ENCODE measurements at places on chromosomes 7 and 10.

DNA sequence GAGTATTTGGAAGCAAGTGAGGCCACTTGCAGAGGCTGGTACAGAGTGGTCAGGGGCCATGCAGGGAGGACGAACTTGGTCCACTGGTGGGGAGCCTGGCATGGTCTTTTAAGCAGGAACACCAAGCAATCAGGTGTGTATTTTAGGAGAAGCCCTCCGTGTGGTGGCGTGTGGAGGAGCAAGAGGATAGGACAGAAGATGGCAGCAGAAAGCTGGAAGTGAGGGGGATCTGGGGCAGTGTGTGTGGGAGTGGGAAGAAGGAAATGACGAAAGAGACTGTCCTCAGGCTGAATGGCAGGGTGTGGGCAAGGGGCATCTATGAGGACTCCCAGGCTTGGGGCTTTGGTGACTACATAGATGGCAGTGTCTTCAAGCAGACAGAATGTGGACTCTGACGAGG is 51.2 kb downstream of the TEX36 start:
- DNase-seq = no peak

- no peak for DNase-seq
Observed at GRCh38 chr7:142431491-142431890, 173.6 kb upstream of the PRSS58 start.

DNA sequence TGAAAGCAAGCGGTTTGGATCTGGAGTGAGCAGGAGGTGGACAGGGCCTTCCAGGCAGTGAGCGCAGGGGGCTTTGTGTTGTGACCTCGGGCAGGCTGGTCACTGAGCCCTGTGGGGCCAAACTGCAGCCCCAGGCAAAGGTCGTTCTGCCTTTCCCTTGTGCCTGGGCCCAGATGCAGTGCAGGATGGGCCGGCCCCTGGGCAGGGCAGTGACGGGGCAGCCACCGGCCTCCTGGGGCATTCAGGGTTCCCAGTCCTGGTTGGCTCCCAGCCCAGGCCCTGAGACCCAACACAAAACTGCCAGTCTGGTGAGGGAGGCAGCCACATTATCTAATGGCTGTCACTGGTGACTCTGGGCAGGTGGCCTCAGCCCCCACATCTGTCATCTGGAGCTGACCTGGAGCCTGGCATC is 7.1 kb downstream of the ARPC1B start:
- DNase-seq = no peak

GRCh38 chr10:77581738-77582137 is 55.9 kb downstream of the KCNMA1 start:
- DNase-seq = no peak

DNA sequence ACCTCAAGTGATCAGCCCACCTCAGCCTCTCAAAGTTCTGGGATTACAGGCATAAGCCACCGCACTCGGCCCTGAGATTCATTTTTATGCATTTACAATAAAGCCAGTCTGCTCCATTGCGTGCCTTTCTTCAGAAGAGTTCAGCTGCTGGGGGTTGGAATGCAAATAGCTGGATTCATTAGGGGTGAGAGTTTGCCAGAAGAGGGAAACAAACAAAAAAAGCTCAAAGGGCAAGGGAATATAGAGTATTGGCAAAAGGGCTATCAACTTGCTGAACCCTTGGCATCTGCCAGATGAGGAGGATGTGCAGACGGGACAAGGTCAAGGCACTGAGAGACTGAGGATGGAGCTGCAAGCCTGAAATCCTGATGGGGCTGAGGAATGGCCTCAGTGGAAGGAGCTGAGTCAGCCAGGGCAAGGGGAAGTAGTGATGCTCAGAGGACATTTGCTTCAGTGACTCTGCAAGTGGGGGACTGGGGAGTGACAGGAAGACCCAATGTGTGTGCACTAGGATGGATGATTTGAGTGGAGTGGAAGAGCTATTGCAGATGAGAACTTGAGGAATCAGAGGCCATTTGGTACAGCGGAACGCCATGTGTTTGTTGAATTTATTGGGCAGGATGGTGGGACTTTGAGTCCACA is 75.0 kb upstream of the ARMC3 start:
- DNase-seq = no peak

DNA sequence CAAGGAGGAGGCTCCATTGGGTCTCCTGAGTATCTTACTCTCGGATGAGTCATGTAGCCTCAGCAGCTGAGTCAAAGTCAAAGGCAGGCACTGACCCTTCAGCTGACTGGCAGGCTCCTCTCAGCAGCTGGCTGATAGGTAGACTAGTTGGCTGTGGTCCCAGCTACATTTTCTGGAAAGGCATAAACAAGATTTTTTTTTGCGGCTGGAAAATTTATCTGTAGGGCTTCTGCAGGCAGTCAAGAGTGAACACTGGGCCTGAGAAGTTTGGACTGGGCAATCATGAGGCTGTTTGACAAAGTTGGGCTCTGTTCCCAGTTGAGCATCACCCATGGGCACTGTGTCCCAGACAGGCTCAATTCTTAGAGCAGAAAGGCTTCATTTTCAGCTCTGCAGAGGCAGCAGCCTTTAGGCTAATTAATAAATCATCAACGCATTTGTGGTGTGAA is 796.2 kb downstream of the CCSER2 start:
- DNase-seq = no peak

- DNase-seq = no peak
Observed at GRCh38 chr7:135380351-135380750, 129.6 kb downstream of the CNOT4 start.

DNA sequence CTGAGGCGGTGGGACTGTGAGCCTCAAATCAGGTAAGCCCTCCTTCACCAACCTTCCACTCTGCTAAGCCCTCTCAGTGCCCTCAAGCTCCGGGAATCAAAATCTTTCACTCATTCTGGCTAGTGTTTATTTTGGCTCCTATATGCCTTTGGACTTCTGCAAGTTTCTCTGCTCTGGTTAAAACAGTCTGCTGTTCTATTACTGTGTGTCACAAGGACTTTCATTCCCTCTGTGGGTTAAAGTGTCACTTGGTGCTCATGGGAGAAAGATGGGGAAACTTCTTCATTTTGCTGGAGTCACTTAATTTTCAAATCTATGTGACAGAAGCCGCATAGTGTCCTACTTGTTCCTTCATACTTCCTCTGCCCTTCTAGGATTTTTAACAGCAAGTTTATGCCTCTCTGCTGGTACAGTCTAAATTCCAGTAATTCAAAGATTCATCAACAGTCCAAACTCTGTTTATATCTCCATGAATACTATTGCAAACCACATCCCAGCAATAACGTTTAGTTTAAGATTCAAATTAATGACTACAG is 61.3 kb downstream of the CD36 start:
- no peak for DNase-seq

DNA sequence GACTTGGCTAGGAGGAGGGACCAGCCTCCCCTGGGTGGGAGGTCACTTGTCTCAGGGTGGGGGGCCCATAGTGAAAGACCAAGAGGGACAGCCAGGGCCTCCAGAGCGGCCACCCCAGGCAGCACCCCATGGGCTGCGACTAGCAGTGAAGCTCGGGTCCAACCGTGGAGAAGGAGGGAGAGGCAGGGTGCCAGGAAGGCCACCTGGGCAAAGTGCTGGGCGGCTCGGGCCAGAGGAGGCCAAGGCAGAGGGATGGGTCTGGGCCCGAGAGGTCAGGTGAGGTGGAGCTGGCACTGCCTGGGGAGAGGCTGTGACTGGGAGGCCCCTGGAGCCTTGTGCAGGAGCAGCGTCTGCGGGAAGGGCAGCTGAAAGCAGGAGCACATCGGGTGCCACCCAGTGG is 41.8 kb downstream of the CLRN3 start:
- DNase-seq = no peak

DNA sequence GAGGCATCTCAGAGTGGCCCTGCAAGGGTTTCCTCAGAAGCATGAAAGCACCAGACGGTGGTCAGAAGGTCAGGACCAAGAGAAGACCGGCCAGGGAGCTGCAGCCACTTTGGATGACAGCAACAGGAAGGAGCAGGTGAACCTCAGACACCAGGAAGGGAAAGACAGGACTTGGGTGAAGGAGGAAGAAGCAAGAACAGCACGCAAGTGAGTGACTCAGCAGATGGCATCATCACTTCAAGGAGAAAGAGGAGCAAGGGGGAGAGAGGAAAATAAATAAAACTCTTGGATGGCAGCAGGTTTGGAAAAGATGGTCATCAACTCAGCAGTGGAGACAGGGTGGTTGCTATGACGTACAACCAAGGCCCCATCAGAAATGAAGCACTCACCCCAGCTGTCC is 31.6 kb downstream of the NCAPG2 start:
- DNase-seq = no peak

GRCh38 chr7:86904949-86905834 is 154.3 kb downstream of the ELAPOR2 start:
- DNase-seq = no peak

- no peak for DNase-seq
Observed at GRCh38 chr10:124588736-124589490, 127.3 kb downstream of the LHPP start.

DNA sequence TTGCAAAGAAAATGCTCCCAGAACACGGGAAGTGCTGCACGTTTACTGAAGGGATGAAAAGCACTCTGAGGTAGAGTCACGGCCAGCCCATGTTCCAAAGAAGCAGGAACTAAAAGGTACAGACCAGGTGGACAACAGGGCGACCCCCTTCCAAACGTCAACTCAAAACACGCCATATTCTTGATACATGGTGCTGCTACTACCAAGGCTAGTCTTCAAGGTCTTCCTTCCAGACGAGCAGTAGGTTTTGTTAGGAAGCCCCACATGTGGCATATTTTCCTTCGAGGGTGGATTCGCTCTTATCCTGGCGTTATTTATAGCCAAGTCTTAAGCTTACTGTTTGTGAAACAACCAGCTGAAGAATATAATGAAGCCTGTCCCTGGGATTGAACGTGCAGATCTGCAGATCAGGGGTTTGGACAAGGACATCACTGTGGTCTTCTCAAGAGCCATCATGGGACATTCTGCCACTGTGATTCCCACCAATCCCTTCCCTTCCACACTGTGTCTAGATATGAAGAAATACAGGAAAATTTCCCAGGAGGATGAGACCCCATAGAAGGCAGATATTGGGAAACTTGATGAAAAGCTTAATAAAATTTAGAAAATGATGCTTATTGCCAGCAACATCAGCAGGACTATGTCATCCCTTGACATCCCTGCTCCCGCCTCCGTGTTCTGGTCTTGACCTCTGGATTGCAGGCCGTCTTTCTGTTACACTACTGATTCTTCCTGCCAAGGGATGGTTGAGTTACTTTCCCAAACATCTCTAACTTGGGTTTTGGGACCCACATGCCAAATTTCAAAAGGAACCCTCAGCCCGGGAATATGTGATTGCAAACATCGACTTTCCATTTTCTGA is 734.4 kb downstream of the PARD3 start:
- no peak for DNase-seq

GRCh38 chr10:111278266-111278665 is 201.4 kb downstream of the ADRA2A start:
- DNase-seq = no peak

DNA sequence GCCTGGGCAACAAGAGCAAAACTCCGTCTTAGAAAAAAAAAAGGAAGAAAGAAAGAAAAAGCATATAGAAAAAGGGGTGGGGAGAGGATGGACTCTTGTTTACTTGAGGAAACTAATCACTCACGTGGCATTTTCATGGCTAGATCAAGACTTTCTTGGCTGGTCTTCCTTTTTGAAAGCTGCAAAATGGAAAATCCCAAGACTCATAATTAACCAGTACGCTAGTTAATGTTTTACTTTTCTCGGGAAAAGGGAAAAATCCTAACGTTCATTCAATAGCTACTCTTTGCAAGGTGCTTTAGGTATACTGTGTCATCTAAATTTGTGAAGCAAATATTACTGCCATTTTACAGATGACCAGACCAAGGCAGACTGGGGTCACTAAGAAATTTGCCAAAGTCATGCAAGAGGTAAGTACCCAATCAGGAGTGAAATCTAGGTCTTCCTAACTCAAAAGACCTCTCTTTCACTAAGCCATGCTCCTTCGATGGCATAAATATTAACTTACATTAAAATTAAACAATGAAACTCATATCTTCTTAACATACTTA is 24.4 kb downstream of the NAPEPLD start:
- DNase-seq = no peak

DNA sequence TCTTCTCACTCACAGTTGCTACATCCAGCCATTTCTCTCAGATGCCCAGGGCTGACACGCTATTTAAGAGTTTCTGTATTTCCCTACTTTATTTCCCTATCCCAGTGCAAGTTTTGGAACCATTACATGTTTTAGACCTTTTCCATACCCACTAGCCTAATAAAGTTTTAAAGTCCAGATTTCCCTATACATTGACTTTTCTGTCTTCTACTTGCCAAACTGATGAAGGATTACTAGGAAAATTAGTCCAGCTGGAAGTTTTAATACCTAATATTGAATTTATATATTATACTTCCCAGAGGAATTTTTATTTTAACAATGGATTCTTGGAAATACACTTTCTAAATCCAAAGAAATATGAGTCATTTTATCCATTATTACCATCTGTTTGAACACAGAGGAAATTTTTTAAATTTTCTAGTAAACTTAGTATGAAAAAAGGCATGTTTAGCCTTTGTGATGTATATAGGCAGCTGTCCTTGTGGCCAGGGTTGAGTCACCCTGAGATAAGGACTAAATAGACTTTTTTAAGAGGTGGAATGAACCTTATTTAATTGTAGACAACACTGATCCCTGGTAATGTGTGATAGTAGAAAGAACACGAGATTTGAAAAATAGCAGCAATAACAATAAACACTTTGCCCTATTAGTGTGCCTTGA is 205.0 kb downstream of the TFEC start:
- no peak for DNase-seq

- no peak for DNase-seq
Observed at GRCh38 chr7:114759347-114760062, 162.4 kb upstream of the MDFIC start.

GRCh38 chr10:3526727-3527501 is 258.1 kb downstream of the KLF6 start:
- DNase-seq = no peak

DNA sequence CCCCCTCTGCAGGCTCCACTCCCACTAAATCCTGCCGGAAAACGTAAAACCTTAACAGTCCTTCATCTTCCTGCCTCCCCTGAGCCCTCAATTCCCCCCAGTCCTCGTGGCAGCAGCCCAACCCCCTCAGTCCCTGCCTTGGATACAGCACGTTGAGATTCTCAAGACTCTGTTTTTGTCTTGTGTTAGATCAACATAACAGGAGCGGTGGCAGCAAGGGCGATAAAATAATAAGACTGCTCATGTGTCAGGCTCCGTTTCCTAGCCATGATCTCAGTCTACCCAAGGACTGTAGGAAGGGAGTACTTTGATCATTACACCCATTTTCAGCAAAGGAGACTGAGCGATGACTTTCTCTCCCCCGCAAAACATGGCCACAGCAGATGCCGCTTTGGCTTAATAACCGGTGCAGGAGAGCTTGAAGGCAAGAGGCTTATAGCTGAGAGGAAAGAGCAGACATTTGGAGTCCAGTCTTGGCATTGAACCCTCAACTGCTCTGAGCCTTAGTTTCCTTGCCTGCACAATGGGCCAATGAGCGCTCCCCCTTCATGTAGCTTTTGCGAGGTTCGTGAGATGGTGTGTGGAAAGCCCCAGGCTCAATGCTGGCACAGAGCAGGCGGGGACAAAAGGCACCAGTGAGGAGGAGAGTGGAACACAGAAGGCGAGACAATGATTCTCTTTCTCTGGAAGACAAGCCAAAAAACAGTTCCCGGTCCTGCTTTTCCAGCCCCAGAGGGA is 42.1 kb upstream of the PCBD1 start:
- no peak for DNase-seq

Measured in GM10248 (cell line).